ENCODE measurements at places on chromosomes 11 and 22.

- DNase-seq: no peak
Observed at GRCh38 chr22:48772286-48772907, 1055.3 kb downstream of the BRD1 start.

GRCh38 chr11:1491379-1491778 is 4.8 kb upstream of the MOB2 start:
- DNase-seq: no peak

DNA sequence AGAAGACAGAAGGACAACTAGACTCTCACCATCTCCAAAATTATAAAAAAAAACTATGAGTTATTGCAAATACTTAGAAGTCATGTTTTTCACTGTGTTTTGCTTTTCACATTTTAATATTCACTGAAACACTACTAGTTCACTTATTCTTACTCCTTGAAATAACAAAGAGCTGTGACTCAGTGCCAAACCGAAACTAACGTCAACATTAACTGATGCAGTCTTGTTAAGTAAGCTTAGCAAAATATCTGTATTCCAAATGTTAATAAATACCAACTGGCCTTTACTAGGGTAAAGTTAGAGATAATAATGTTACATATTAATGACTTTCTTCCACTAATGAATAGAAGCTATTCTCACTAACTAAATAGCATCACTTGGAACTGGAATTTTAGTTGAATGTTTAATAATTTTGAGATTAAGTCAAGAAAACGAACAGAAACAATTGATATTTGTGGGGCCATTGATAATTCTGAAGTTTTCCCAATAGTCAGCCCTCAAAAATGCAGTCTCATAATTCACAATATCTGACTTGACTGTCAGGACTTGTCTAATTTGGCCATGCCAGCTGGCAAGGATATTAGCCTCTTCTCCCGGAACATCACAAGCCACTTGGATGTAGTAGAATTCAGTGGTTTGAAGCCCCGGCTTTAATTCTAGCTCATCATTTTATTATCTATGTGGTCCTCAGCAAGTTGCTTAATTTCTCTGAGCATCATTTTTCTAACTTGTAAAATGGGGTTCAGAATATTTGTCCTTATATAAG is 230.1 kb upstream of the DDI1 start:
- no peak for DNase-seq

DNA sequence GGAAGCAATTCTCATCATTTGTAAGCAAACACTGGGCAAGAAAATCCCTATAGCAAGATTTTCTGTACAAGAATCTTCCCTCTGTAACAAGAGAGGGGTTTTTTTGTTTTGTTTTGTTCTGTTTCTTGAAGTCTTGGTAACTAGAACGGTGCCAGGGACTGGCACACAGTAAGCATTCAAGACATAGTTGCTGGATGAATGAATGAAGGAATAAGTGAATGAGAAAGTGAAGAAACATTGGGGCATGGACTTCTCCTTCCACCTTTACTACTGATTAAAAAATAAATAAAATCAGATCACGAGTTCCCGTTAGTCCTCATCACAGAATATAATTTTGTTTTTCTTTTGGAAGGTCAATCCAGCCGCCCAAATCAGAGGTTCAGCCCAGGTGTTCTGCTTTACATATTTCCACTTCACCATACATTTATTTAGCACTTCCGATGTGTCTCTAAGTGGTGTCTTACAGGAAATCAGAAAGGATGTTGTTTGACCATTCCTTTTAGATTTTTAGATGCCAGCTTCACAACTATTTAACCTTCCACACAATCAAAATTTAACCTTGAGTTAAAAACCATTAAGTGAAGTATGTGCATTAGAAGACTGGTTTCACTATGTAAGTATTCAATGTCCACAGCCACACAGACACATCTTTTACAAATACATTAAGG is 281.2 kb downstream of the CADM1 start:
- no peak for DNase-seq

DNA sequence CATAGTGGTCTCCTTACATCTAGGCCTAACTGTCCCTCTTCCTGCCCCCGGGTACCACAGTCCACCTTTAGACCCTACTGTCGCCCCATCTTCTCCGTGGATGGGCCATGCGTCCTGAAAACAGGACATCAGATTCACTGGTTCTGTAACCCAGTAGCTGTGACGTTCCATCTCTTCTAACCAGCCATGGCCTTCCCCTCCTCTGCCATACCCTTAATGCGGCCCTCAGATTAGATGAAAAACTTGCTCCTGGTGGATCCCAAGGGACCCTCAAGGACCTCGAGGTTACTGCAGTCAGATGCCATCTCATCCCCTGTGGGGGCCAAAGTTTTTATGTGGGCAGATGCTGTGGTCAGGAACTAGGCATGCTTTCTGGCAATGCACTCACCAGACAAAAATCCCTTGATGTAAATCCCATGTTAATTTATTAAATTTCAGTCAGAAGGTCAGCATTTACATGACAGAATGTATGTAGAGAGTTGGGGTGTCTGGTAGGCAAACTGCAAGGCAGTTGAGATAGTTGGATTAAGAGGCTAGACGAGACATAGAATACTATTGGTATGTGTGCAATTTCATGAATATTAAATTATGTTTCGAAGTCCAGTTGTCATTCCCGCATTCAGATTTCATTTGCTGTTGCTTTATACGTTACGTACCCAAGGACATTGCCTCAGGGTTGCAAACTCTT is 64.3 kb downstream of the WNT11 start:
- no peak for DNase-seq

DNA sequence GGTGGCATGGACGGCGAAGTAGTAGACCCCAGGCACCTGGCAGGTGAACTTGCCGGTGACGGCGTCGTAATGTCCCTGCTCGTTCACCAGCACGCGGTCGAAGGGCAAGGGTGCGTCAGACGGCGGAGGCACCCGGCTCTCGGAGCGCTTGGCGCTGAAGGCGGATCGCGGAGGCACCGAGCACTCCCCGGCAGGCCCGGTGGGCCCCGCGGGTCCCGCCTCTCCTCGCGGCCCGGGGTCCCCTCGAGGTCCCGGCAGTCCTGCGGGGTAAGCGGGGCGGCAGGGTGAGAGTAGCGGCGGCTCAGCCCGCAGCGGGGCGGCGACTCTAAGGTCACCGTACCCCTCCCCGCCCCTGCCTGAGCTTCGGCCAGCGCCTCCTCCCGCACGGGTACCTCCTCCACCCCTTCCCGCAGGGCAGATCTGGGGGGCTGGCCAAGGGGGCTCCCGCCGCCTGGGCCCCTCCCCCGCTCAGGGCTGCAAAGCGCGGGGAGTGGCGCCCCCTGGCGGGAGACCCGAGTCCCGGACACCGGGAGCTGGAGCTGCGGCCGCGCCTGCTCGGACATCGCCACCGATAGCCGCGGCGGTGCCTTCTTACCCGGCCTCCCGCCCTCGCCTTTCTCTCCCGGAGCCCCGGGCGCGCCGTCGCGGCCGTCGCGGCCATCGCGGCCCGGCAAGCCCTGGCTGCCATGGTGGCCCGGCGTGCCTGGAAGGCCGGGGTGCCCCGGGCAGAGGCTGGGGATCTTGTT is 921 bp downstream of the C1QTNF5 start:
- no peak for DNase-seq

DNA sequence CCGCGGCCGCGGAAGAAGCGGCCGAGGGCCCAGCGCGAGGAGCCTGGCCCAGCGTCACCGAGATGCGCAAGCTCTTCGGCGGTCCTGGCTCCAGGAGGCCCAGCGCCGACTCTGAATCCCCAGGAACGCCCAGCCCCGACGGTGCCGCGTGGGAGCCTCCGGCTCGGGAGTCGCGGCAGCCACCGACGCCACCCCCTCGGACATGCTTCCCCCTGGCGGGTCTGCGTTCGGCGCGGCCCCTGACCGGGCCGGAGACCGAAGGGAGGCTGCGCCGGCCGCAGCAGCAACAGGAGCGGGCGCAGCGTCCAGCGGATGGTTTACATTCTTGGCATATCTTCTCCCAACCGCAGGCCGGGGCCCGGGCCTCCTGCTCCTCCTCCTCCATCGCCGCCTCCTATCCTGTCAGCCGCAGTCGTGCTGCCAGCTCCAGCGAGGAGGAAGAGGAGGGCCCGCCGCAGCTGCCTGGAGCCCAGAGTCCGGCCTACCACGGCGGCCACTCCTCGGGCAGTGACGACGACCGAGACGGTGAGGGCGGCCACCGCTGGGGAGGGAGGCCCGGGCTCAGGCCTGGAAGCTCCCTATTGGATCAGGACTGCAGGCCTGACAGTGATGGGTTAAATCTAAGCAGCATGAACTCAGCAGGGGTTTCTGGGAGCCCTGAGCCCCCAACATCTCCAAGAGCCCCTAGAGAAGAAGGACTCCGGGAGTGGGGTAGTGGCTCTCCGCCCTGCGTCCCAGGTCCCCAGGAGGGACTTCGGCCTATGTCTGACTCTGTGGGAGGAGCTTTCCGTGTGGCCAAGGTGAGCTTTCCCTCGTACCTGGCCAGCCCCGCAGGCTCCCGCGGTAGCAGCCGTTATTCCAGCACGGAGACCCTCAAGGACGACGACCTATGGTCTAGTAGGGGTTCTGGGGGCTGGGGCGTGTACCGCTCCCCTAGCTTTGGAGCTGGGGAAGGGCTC is 1.2 kb downstream of the ARHGEF17 start:
- DNase-seq: peak; percentile 74

DNA sequence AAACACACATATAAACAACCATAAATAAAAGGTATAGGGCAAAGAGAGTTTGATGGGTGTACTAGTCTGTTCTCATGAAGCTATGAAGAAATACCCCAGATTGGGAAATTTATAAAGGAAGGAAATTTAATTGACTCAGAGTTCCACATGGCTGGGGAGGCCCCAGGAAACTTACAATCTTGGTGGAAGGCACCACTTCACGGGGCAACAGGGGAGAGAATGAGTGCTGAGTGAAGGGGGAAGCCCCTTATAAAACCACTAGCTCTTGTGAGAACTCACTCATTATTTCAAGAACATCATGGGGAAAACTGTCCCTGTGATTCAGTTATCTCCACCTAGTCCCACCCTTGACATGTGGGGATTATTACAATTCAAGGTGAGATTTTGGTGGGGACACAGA is 385.9 kb upstream of the ANO5 start:
- no peak for DNase-seq

DNA sequence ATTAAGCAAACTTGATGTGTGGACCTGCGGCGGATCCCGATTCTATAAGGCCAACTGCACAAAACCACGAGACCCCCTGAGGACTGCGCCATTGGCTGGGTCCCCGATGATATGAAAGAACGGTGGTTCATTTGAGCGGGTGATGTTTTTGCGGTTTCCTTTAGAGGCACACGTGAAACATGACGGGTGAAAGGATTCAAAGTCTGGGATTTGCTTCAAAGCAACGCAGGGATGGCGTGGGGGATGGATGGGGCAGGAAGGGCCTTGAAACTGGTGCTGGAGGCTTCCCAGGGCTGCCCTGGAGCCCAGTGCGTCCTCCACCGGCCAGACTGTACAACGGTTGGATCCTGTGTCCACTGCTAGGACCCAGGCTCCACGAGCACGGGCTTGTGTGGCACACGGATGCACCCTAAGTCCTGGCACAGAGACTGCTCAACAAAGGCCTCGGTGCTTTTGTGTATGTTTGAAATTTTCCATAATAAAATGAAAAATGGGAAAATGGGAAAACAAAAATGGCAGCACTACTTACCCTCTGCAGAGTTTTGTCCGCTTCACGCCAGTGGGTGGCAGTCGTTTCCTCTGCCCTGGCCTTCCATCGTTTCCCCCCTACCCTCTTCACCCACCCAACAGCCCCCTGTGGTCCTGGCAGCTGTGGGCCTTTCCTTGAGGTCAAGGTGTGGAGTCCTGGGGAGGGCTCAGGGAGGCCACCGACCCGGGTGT is 3.6 kb downstream of the ASCL2 start:
- no peak for DNase-seq

- no peak for DNase-seq
Observed at GRCh38 chr11:134471716-134472455, 59.8 kb upstream of the B3GAT1 start.

- no peak for DNase-seq
Observed at GRCh38 chr22:37425800-37426705, 1.2 kb downstream of the ELFN2 start.

DNA sequence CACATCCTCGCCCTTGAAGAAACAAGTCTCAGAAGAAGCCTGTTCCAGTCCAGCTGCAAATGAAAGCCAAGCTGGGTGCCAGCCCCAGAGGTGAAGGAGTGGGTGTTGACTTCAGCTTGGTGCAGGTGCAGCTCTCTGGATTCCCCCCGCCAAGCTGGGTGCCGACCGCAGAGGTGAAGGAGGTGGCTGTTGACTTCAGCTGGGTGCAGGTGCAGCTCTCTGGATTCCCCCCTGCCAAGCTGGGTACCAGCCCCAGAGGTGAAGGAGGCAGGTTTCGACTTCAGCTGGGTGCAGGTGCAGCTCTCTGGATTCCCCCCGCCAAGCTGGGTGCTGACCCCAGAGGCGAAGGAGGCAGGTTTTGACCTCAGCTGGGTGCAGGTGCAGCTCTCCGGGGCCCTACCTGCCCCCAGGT is 1234.0 kb downstream of the TBC1D22A start:
- no peak for DNase-seq

GRCh38 chr11:69373251-69373635 is 79.3 kb downstream of the MYEOV start:
- DNase-seq: no peak

- no peak for DNase-seq
Observed at GRCh38 chr11:132925825-132926469, 606.4 kb downstream of the OPCML start.

GRCh38 chr22:30205281-30206115 is 41.1 kb downstream of the LIF start:
- no peak for DNase-seq

DNA sequence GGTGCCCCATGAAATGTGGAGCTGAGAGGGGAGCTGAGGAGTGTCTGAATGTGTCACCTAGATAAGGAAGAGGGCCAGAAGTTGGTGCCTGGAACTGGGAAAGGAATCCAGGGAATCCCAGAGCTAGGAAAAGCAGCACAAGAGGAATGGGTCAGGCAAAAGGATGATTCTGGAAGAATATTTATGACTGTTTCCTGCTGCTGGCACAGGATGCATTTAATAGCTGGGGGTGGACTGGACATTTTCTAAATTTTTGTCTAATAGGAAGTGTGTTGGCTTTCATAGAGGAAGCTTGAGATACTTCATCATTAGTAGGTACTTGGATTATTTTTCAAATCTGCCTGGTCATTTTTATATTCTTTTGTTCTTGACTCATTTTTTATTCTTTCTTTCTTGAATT is 17.4 kb upstream of the MRGPRX2 start:
- no peak for DNase-seq

GRCh38 chr22:29343313-29343805 is 27.9 kb upstream of the RASL10A start:
- no peak for DNase-seq

- no peak for DNase-seq
Observed at GRCh38 chr11:65116370-65117205, 913 bp downstream of the ZNHIT2 start.

- DNase-seq: no peak
Observed at GRCh38 chr22:37121887-37122591, 12.5 kb upstream of the TMPRSS6 start.

DNA sequence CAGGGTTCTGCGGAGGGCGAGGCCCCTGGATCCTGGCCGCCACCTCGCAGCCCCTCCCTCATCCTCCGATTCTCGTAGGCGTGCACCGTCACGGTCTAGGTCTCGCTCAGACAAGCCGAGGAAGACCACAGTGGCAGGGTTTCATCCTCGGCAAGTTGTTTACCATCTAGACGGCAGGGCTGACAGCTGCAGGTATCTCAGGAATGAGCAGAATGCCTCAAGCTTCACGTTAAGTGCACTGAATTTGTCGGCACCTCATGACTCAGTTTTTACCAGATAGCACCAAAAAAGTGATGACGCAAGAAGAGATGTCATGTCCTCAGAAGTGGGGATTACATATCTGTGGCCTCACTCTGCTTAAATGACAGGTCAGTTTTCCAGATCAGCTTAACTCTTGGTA is 35.1 kb downstream of the WT1 start:
- DNase-seq: no peak

GRCh38 chr11:12727563-12728211 is 53.5 kb downstream of the TEAD1 start:
- no peak for DNase-seq

GRCh38 chr11:13143486-13144297 is 133.9 kb upstream of the BMAL1 start:
- no peak for DNase-seq
